Right ventricle myocardium inferior (tissue), 1 donor: ENCODE measurements at places on chromosomes 6 and 20. TPM values are rescaled to one million over a fixed set of nuclear protein-coding genes. Genes with fewer than 3 reads are reported as not detected.

DNA sequence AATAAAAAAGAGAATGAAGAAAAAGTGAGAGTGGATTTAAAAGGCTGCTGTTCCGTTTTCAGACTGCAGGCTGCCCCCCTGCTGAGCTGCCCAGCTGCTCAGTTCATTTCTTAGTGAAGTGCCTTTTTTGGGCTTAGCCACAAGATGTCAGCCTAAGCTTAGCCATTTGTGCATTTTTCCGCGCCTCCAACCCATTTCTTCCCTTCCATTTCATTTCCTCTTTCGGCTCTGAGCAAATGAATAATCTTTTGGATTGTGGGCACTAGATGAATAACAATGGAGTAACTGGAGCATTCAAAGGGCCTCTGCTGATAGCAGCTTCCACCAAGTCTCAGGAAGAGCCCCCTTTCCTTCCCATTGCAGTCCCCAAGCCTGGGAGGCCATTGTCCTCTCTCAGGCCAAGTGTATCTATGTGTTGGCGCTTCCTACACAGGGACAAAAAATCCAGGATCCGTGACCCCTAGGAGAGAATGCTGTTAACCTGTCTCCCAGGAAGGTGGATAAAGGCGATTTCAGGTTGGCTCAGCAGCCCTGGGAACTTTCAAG is 83.5 kb upstream of the SPTLC3 start:
- no peak for DNase-seq

DNA sequence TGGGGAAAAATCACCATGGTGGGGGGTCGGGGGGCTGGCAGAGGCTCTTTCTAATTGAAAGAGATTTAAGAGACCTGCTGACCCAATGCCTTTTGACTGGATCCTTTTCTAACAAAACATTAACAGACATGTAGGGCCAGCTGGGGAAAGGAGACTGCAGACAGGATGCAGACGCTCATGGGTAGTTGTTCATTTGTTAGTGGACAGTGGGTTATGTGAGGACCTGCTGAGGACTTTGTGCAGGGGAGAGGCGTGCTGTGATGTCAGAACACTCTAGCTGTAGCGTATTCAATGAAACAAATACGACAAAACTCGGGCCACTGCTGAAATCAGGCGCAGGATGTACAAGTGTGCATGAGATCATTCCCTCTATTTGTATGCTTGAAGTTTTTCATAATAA is 1.2 kb downstream of the IP6K3 start:
- DNase-seq = peak; percentile 34

DNA sequence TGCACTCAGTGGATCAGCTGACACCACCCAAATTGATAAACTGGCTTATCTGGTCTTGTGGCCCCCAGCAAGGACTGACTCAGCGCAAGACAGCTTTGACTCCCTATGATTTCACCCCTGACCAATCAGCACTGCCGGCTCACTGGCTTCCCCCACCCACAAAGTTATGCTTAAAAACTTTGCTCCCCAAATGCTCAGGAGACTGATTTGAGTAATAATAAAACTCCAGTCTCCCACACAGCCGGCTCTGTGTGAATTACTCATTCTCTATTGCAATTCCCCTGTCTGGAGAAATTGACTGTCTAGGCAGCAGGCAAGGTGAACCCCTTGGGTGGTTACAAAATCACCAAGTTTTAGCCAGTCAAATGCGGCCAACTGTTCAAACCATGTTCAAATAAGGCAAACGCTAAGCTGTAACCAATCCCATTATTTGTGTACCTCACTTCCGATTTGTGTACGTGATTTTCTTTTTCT is 32.5 kb downstream of the SLC22A2 start:
- DNase-seq = no peak

DNA sequence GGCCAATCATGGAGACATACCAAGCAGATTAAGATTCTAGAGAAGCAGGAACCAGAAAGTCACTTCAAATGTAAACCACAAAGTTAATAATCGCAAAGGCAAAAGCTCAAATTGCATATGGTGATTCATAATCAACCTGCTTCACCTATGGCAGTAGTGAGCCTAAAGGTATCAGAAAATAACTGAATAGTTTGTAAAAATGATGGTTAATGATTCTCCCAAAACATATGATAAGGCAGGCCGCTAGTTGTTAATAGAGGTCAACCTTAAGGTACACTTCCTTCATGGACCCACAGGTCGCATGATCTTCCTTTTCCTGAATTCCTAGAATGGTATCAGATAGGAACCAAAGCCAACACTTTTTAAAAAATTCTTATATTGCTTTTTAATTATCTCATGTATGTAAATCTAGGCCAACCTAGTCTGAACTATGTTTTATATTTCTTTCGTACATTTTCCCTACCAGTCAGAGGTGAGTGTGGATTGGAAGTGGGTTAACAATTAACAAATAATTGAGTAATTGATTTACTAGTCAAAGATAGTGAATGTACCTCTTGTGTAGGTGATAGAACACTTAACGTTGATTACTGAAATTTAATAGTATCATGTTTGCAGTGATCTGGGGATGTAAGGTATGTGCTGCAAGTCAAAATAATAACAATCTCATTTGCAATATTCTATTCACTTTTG is 16.4 kb downstream of the TAAR2 start:
- no peak for DNase-seq

The KCNK17 gene
- total RNA-seq = not detected

GRCh38 chr6:37540390-37540789 is 40.7 kb upstream of the CCDC167 start:
- DNase-seq = no peak

DNA sequence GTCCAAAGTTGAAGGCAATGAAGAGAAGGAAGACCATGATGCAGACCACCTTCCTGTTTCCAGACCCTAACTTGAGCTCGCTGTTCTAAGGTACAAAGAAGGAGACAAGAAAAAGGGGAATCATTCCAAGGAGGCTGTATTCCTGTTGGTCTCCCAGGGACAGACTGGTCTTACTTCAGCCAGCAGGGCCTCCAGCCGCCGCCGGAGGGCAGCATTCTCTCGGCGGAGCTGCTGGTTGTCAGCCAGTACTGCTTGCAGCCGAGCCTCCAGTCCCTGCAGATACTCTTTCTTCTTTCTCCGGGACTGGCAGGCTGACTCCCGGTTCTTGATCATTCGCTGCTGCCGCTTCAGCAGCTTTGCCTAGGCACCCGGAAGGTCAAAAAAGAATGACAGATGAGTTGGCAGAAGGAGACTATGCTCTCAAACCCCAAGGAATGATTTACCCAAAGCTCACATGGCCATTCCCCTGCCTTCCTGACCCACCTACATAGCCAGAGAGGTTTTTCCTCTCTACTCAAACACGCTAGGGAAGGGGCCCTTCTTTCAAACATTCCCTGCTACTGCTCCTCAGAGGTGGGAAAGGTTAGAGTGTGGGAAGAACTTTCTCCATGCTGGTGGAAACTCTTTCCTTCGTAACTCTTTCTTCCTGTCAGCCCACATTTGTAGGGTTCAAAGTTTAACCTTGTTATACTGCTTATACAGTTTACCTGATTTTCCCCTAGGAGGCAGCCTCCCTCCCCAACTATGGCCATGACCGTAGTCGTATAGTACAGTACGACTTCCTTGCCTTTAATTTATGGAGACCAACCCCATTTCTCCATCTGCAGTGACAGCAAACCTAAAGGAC is 9.0 kb downstream of the ATF6B start:
- peak; percentile 92 for DNase-seq

DNA sequence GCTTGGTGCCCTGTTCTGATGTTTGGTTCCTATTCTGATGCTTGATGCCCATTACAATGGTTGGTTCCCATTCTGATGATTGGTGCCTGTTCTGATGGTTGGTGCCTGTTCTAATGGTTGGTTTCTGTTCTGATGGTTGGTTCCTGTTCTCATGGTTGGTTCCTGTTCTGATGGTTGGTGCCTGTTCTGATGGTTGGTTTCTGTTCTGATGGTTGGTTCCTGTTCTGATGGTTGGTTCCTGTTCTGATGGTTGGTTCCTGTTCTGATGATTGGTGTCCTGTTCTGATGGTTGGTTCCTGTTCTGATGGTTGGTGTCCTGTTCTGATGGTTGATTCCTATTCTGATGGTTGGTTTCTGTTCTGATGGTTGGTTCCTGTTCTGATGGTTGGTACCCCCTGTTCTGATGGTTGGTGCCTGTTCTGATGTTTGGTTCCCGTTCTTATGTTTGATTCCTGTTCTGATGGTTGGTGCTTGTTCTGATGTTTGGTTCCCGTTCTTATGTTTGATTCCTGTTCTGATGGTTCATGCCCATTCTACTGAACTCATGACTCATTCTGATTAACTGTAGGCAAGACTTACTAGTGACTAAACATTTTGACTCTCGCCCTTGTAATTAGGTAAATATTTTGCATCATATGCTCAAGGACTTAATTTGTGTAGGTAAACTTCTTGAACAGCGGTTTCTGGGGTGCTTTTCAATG is 146.2 kb downstream of the DLL1 start:
- DNase-seq = no peak

DNA sequence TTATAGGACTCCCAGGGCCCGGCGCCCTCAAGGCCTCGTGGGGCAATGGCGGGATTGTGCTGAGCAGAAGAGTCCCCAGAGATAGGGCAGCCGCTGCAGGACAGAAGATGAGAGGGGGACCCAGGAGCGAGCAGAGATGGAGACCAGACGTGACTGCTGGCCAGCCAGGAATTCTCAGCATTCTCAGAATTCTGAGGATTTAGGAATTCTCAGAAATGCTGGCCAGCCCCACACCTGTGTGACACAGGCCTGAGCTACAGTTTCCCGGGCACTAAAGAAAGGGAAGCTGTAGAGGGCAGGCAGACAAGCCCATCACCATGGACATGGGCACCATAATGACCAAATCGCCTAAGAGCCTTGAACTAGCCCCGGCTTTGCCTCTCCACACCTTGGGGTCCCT is 186.2 kb upstream of the CDH4 start:
- no peak for DNase-seq

GRCh38 chr6:130136798-130137197 is 86.0 kb downstream of the SAMD3 start:
- DNase-seq = no peak
